Activated CD4-positive, CD25-positive, alpha-beta regulatory T cell (primary cell): ENCODE measurements at places on chromosomes 5 and 9.

DNA sequence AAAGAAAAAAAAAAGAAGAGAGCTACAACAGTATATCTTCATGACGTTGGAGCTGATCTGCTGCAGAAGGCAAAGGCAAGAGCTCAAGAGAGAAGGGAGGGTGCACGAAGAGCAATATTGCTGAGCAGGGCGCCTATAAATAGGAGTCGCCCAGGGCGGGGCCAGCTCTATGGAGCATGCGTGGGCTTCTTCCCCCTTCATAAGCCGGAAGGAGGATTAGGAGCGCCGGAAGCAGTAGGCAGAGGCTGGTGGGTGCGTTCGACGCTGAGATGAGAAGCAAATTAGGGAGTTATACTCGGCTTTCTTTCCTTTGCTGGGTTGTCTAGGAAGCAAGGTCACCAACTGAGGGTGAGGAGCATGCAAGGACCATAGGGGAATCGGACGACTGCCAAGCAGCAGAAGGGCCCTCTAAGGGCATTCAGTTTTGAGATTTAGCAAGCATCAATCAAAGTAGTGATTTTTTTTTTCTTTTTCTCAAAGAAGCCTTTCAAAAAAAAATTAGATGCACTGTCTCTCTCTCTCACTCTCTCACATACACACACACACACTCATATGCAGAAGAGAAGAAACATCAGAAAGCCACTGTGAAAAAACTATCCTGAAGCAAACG lies 496.7 kb downstream of the ENC1 start:
- no peak for DNase-seq

- no peak for DNase-seq
Observed at GRCh38 chr9:131670247-131671132, 69.4 kb downstream of the RAPGEF1 start.

DNA sequence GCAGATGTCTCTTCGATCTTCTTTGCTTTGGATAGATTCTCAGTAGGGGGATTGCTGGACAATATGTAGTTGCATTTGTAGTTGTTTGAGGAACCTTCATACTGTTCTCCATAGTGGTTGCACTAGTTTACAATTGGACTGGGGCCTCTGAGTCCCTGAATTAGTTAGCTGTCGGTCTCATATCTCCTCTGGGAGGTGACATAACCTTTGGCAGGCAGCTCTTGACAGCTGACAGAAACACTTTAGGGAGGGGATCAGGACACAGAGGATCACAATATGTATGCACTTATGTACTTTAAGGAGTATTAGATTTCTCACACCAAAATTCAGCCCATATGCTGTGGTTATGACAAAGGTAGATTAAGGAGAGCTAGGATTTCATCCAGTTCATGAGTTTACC lies 1279.9 kb upstream of the DMAC1 start:
- no peak for DNase-seq

DNA sequence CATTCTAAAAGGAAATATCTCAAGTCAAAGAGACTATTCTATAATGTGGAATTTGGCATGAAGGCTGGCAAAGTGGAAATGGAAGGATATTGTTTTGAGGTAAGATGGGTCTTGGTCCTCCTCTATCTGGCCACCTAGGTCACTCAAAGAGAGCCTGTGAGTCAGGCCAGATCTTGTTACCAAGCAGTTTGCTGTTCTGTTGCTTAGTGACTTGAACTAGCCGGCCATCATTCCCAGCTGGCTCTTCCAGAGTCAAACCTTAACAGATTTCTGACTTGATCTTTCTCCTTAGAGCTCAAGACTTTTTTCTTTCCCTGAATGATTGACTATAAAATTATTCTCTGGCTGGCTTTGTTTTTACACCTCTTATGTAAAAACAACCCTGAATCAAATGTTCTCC lies 136.1 kb downstream of the PDE4D start:
- no peak for DNase-seq

DNA sequence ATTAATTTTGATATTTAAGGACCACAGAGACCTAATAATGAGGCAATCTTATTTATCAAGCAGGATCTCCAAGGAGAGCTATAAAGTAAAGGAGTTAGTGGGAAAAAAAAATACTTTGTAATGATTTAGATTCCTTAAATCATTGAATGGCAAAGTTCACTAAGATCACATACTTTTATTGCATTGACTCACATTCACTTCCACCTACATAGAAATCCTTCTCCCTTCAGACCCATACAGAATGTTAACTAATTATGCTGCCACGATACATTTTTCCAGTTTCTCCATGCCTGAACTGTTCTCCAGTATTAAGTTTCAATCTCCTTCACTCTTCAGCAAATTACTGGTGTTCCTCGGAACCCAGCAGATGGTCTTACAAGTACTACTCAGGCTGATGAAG lies 388.7 kb downstream of the EFNA5 start:
- no peak for DNase-seq

GRCh38 chr5:100846772-100847171 lies 56.3 kb downstream of the ST8SIA4 start:
- no peak for DNase-seq

- DNase-seq = no peak
Observed at GRCh38 chr9:27276193-27277030, 20.5 kb downstream of the EQTN start.

- DNase-seq = peak; percentile 18
Observed at GRCh38 chr9:99807276-99807852, 14.3 kb upstream of the NR4A3 start.

DNA sequence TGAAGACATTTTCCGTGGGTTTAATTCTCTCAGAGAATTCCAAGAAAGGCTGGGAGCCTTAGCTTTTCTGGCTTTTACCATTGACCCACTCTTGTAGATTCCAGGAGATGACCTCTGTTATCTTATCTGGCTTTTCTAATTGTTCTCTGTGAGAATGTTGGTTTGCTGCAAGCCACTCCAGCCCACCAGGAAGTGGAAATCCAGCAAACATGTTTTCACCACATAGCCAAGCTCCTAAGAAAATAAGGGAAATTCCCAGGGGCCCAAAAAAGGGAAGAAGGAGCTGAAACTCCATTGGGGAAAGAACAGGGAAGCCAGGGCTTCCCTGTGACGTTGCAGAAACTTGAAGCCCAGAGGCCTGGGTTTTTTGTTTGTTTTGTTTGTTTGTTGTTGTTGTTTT lies 19.7 kb downstream of the GPR107 start:
- DNase-seq = no peak

- DNase-seq = no peak
Observed at GRCh38 chr5:1330847-1331831, 13.8 kb downstream of the CLPTM1L start.

- DNase-seq = no peak
Observed at GRCh38 chr9:87525546-87526303, 28.1 kb downstream of the DAPK1 start.

- DNase-seq = no peak
Observed at GRCh38 chr9:136682710-136683109, 4.5 kb downstream of the AGPAT2 start.

DNA sequence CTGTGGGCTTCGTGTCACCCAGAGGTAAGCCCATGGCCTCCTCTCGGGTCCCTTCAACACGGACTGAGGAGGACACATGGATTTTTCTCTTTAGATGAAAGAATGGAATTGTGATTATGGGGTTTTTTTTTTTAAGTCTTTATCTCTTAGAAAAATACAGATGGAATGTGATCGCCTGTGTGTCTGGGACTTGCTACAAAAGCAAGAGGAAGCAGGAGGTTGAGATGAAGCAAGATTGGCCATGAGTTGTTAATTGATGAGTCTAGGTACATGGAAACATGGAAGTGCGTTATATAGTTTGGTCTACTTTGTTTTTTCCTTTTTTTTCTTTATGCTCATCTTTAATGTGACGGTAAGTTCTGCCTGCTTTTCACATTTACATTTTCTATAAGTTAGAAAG lies 14.6 kb downstream of the USP20 start:
- no peak for DNase-seq

DNA sequence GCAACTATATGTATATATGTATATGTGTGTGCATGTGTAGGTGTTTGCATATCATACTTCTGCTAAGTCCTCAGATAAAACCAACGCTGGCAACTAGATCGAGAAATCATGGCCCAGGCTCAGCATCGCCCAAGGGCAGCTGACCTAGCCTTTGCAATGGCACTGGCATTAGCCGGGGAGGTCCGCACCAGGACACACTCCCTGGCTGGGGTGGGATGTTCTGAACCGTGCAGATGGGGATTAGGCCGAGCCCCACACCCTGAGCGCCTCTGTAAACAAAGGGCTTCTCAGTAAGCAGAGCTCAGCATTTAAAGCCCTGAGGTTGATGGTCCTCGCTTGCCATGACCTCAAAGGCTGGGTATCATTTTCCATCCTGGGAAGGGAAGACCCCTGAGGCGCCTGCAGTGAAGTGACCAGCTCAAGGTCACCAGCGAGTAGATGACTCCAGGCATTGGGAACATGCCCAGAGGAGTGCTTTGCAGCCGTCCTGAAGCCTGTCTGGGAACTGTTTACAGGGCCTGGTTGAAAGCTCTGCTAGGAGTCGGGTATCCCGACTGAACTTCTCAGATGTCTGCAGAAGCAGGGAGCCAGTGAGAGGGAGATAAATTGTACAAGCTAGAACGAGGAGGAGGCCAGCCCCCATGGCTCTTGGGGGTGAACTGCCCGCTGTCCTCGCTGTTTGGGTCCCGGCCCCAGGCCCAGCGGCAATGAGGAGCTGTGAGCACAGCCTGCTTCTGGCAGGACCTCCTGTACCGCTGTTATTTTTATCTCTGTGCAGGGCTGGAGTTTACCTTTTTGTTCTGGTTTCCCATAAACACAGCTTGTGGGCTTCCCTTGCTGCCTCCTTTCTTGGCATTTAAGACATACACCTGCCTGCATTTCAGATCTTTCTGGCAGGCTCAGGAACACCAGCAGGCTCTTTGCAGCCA lies 18.4 kb downstream of the GADD45G start:
- DNase-seq = no peak

DNA sequence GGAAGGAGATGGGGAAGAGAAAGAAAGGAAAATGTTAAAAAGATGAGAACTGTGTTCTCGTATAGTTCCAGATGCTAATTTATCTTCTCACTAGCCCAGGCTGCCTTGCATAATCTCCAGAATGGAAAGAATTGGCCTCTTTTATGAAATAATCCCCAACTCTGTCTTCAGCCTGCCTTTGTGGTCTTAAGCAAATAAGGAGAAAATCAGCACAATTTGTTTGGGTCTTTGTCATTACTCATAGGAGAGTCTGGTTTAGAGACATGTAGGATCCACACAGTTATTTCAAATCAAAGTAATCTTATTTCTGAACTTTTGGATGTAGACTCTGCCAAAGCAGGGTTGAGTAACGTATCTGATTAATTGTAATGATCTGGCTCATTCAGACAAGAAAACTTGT lies 50.7 kb upstream of the CAMK4 start:
- DNase-seq = no peak

DNA sequence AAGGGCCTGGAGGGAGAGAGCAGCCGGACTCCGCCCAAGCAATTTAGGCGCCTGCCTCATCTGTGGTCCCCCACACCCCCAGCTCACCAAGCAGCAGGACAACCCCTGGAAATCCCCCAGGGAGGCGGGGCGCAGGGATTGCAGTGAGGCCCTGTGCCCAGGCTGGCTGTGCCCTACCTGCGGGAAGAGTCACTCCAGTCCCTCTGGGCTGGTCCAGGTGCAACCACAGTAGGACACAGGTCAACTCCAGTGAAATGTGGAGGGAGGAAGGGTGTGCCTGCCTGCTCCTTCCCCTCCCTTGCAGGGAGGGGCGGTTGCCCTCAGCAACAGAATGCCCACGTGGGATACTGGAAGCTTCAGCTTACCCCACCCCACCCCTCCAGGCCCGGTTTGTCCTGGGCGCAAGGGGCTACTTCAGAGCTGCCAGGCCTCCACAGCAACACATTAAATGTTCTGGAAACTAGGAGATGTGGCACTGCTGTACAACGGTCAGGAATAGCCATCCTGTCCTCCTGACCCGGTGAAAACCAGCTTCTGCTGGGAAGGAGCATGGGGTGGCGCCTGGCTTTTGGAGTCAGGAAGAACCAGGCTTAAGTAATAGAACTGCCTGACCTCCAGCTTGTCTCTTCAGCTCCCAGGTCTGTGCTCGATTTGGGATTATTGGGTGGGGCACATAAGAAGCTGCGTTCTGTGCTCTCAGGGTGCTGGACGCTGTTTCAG lies 22.5 kb downstream of the ABO start:
- no peak for DNase-seq

DNA sequence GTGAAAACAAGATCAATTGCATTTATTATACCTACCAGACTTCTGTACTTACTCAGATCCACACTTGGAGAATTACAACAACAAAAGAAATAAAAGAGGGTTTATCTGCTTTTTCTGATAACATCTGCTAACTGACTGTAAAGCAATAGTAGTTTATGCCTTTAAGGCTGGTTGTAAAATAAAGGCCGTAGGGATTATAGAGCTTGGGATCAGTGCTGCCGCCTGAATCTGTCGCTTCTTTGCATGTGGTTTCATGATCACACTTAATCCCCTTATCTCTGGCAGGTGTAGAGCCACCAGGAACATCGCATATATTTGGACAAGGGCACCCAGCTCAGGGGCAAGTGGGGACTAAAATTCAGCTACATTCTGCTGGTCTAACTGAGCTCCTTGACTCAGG lies 146.7 kb downstream of the CCDC192 start:
- DNase-seq = no peak

DNA sequence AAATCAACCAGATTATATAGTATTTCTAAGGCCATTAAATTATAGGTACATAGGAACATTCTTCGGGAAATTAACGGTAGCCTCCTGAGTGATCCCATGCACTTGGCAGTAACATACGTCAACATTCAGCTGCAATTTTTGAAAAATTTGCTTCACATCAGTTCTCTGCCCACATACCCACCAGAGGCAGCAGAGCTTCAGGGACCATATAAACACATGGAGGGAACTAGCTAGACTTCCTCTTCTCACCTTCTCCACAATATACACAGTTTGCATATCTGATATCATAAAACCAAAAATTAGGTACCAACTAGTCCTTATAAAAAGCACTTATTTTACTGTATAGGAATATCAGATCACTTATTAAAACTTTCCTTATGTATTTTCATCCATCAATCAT lies 4.8 kb downstream of the PSIP1 start:
- no peak for DNase-seq

DNA sequence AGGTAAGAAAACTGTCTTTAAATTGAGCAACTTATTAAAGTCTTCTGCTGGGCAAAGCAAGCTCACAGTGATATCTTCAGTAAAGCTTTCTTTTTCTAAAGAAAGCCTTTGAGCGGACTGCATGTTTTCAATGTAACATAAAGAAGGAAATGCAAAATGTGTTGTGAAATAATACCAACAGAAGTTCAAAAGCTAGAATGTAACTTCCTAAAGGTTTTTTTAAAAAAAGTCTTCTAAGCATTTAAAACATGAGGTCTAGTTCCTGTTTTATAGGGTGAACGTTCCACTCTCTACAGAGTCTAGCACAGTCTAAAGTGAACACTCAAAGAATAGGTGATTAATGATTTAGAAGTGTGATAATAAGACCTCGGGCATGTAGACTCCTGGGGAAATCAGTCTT lies 62.9 kb downstream of the DENND1A start:
- no peak for DNase-seq

DNA sequence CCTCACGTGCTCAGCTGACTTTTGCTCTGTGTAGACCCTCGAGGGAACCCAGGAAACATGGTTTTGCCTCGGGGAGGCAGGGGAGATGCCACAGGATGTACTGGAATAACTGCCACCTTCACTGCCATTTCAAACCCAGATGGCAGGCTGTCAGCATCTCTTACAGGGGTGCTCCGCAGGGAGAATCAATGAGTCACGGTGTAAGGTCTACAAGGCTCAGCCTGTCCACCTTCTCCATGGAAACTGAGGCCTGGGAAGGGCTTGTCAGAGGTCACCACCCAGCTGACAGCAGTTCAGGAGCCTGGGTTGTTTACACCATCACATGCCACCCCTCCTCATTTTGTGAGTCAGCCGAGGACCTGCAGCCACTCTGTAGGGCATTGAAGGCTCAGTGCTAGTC lies 30.8 kb downstream of the DAB2IP start:
- no peak for DNase-seq

GRCh38 chr9:124330011-124330697 lies 72.4 kb downstream of the NEK6 start:
- no peak for DNase-seq
